ENCODE measurements at places on chromosomes 6 and 20. TPM values are rescaled to one million over a fixed set of nuclear protein-coding genes. Genes with fewer than 3 reads are reported as not detected.

The ARFGEF3 gene
- 1.1 TPM for total RNA-seq

The ENPP4 gene
- total RNA-seq: 0.74 TPM

The ISM1 gene
- not detected for total RNA-seq

The SH3BGRL2 gene
- total RNA-seq: 7.2 TPM

The TULP1 gene
- not detected for total RNA-seq

The MTRF1L gene
- total RNA-seq: 14.3 TPM

Data from smooth muscle cell of the umbilical artery (primary cell).